ENCODE measurements at places on chromosomes 4 and X.

- no peak for DNase-seq
Observed at GRCh38 chr4:116387937-116388474, 697.4 kb downstream of the TRAM1L1 start.

GRCh38 chrX:43573441-43574015 lies 82.6 kb upstream of the MAOA start:
- DNase-seq = no peak

GRCh38 chr4:81745050-81745449 lies 273.3 kb upstream of the RASGEF1B start:
- no peak for DNase-seq

GRCh38 chr4:22921936-22922335 lies 229.2 kb downstream of the GBA3 start:
- DNase-seq = no peak

GRCh38 chr4:144831971-144832370 lies 186.0 kb downstream of the HHIP start:
- peak; percentile 2 for DNase-seq

- DNase-seq = peak; percentile 49
Observed at GRCh38 chr4:181301735-181302710, 941.2 kb upstream of the TENM3 start.

DNA sequence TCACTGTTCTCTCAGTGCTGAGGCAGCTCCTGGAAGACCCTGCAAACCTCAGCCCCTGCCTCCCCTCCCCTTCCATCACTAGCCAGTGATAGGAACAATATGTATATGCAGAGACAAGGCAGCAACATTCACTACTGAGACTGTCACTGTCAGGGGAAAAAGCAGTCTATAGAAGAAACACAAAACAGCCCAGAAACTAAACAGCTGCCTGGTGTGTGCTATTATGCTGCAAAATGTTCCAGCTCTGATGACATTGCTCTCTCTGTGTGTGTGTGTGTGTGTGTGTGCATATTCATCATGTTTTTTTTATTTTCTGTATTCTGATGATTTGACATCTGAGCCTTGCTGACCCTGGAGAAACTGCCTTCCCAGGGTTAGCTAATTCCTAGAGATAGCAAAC lies 147.2 kb downstream of the SPATA18 start:
- no peak for DNase-seq

GRCh38 chr4:13912436-13912925 lies 285.0 kb upstream of the BOD1L1 start:
- DNase-seq = no peak

DNA sequence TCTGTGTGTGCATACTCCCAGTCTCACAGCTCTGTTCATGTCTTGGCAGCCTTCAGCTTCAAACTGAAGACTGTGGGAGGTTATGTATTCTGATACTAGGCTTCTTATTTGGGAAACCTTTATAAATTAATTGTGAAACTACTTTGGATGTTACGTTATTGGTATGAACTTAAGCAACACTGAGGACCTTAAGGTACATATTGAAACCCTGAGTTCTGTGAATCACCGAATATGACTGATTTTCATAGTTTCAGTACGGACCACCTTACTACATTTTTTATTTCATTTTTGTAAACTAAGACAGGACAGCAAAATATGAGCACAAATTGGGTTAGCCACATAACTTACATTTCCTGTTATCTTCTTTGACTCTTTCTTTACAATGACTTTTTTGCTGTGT lies 498.4 kb downstream of the PDGFC start:
- no peak for DNase-seq

DNA sequence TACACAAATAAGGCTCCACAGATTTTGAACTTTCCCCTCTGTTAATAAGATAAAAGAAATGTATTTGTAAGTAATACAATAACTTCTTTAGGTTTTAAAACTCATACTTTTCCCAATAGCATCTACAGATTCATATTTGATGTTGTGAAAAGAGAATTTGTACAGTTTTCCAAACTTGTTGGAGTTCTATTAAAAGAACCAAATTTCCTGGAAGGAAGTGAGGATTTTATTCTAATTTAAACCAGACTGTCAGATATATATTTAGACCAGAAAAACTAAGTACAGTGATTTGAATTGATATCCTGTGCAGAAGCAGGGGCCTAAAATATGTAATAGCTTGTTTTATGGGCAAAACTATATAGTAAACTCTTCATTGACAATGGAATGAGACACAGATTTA lies 53.7 kb downstream of the NAA11 start:
- DNase-seq = no peak

GRCh38 chr4:141131723-141132071 lies 1.6 kb downstream of the RNF150 start:
- no peak for DNase-seq

GRCh38 chr4:87118826-87119225 lies 101.6 kb downstream of the KLHL8 start:
- no peak for DNase-seq

DNA sequence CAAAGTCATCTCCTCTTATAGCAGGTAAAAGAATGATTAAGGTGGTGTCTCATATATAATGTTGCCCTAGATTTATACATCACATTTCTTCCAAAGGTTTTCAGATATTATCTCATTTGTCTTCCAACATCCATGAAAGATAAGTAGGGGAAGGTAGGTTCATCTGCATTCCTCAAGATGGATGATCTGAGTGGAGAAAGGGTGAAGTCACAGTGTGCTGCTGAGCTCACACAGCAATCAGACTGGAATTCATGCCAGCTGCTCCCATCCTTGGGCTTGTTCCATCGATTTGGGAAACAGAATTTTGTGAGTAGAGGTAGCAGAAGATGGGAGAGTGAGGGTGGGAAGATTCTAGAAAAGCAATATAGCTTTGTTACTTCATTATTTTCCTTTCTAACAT lies 482.4 kb downstream of the INPP4B start:
- DNase-seq = no peak

- DNase-seq = no peak
Observed at GRCh38 chrX:50863471-50863870, 47.1 kb upstream of the BMP15 start.

- DNase-seq = no peak
Observed at GRCh38 chrX:124842205-124842604, 477.5 kb upstream of the TEX13C start.

GRCh38 chr4:86670298-86670697 lies 76.2 kb downstream of the PTPN13 start:
- DNase-seq = no peak

- DNase-seq = no peak
Observed at GRCh38 chr4:186617921-186618320, 62.6 kb upstream of the MTNR1A start.

- DNase-seq = no peak
Observed at GRCh38 chrX:47278691-47279090, 45.9 kb downstream of the USP11 start.

- no peak for DNase-seq
Observed at GRCh38 chrX:7091923-7092322, 55.6 kb upstream of the STS start.

DNA sequence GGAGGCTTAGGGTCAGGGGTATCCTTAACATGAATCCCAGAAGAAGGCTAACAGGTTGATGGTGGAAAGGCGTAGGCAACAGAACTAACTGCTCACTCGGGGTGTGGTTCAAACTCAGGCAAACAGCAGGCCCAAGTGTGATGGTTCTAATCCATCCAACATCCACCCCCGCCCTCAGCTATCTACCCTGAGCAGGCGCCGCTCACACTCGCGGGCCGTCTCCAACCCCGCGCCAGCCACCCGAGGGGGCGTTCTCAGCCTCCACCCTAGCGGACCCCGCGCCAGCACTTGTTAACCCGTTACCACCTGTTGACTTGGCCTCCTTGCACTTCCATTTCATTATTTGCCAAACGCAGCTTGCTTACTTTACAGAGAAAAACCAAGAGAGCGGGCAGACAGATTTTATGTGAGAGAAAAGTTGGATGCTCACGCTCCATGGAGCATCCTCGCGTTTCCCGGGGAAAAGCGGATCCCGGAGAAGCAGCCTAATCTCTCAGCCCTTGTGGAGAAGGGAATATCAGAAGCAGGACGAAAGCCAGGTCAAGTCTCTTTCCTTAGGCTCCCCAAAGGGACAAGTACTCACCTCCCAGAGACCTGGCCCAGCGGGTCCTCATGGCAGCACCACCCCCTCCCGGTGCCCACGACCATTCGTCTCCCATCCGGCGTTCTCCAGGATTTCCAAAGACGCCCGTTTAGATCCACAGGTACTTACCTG lies 773 bp downstream of the SNCA start:
- DNase-seq = peak; percentile 56

DNA sequence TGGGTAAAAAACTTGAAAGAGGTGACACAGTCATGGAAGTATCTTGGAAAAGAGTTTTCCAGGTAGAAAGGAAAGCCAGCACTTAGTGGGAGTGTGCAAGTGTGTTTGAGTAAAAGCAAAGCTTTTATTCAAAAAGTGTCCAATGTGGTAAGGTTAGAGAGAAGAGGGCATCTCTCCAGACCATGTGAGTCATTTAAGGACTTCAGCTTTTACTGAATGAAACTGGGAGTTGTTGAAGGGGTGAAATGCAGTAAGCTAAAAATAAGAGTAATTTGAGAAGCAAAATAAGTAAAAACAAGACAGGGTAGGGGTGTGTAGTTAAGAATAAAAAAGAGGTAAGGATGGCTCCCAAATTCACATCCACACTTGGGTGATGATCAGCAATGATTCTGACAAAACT lies 238.9 kb downstream of the SLC7A11 start:
- no peak for DNase-seq

DNA sequence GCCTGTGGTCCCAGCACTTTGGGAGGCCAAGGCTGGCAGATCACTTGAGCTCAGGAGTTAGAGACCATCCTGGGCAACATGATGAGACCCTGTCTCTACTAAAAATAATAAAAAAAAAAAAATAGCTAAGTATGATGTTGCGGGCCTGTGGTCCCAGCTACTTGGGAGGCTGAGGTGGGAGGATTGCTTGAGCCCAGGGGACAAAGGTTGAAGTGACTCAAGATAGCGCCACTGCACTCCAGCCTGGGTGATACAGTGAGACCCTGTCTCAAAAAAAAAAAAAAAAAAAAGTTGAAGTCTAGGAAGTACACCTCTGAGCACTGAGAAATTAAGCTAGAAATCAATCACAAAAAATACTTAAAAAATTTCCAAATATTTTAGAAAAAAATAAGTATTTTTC lies 86.5 kb downstream of the FRAS1 start:
- DNase-seq = no peak

- DNase-seq = no peak
Observed at GRCh38 chrX:74546984-74547383, 67.4 kb downstream of the RLIM start.

DNA sequence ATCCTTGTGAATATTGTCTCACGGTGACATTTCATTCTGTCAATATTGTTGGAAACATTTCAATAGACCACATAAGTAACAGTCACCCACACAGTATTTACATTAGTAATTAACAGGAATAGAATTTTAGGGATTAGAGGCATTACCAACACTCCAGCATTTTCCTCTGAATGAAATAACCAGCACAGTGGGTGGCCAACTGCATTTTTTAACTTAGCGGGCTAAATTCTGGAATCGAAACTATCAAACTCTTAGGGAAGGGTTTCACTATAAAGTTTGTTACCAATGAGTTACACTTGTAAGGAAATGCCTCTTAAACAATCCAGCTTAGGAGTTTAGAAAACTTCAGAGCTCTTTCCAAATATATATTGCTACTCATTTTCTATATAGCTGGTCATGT lies 403.0 kb downstream of the ADGRL3 start:
- DNase-seq = no peak

- DNase-seq = no peak
Observed at GRCh38 chrX:68163441-68163840, 269.9 kb downstream of the OPHN1 start.

DNA sequence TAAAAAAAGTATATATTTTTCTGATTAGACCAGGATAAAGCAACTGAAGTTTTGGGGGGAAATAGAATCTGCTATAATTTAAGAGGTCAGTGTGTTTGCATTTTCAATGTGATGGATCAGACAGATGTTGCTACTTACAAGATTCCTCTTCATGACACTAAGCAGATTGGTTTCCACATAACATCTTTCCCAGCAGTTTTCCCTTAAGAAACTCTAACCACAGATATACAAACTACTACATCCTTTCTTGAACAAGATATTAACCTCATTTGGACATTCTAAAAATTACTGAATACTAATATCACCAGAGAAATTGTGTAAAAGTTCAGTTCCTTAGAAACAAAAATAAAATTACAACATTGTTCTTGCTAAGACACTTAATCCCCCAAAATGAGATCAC lies 106.7 kb upstream of the GUCY1A1 start:
- no peak for DNase-seq

- no peak for DNase-seq
Observed at GRCh38 chrX:7318661-7319060, 170.7 kb upstream of the PUDP start.

DNA sequence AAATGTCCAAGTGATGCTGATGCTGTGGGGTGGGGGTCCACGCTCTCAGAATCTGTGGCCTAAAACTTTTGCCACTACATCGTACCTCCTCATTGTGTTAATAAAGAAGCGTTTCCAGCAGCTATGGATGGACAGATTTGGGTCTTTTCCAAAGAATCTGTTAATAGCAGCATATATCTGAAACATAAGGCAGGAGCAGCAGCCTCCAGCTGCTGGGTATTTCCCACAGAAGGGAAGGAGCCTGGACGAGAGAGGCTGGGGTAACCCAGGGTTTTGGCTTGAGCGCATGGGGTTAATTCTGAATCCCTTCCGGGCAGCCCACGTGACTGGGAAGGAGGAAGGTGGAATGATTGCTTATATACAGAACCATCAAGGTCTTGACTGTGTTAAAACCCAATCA lies 332.4 kb downstream of the BCOR start:
- no peak for DNase-seq

- DNase-seq = no peak
Observed at GRCh38 chr4:80017125-80017854, 55.7 kb downstream of the ANTXR2 start.

- no peak for DNase-seq
Observed at GRCh38 chrX:72060196-72060920, 71.4 kb downstream of the RTL5 start.

- DNase-seq = no peak
Observed at GRCh38 chr4:28351826-28352225, 1491.2 kb downstream of the STIM2 start.

DNA sequence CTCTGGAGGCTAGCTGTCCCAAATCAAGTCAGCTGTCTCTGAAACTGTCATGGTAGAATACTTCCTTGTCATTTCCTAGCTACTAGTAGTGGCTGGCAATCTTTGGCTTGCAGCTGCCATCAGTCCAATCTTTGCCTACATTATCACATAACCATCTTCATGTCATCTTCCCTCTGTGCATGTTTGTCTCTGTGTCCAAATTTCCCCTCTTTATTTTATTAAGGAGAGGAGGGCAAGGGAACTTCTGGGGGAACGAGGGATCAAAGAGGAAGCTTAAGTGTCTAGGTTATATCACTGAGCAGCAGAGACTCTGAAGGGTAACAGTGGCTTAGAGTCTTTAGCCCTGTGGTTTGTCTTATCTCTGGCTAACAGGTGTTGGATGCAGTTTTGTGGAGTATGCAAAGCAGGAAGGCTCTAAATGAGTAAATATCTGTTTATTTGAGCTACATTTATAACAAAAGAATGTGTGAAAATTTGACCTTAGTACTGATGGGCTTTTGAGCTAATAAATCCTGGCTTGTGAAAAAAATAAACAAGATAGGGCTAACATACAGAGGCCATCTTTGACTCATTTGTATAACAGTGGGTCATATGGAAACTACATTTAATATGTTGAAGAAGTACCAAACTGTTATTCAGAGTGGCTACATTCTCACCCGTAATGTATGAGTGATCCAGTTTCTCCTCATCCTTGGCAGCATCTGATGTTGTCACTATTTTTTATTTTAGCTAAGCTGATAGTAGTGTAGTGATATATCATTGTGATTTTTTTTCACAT lies 49.4 kb upstream of the ENOX2 start:
- DNase-seq = no peak

Measured in NCI-H510A treated with DMSO at 0.1 percent for 48 hours (cell line).